ENCODE measurements at places on chromosomes 1 and 21.
A peak's percentile ranks its signal among the peaks of the same experiment; 100 is the strongest.

GRCh38 chr1:113943028-113943811 lies 14.1 kb downstream of the HIPK1 start:
- no peak for DNase-seq

DNA sequence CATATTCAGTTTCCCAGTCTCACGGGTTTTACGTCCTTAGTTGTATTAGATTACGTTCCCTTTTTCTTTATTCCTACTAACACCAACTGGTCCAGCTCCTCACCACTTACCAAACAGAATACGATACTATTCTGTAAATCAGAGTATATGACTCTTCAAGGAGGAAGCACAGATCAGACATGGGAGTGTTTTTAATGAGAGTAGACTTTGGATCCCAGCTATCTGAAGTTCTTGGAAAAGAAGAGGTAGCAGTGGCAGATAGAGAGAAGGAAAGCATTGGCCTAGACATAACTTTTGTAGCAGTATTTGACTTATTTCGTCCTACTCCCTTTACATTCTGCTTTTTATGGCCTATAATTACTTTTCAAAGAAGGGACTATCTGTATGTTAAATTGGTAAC lies 24.1 kb upstream of the PLA2G4A start:
- no peak for DNase-seq

DNA sequence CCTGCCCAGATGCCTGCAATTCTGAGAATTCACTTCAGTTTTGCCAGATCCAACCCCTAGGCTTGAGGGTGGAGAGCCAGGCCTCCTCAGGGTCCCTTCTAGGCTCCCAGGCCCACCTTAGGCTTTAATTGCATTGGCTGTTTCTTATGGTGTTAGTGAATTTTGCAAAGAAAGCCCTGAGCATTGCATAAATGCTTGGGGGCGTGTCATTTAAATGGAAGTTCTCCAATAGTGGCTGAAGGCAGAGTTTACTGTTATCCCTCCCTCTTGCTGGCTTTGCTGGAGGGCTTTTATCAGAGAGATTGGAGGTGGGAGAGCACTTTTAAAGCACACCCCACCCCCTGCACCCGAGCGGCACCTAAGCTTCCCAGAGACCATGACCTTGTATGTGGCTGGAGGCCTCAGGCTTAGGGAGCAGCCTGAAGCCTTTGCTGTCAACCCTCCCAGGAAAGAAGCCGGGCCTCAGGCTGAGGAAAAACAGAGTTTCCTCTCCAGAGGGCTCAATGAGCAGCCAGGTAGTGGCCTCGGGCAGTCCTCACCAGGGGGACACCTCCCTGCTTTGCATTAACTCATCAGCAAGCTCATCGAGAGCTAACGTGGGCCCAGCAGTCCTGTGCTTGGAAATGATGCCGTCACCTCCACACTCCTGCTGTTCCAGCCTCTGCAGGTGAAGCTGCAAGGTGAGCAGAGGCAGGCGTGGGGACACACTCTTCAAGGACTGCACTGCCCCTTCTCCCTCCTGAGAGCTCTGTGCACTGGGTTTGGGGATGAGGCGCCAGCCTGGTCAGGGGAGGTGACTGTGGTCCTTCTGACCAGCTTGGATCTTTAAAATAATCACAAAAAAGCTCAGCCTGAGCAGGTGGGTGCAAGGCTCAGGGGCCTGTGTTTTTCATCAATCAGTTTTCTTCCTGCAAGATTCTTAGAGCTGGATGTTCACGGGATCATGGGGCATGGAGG lies 58.0 kb downstream of the STUM start:
- DNase-seq, result no peak

- peak; percentile 61 for DNase-seq
These were observed 163.3 kb downstream of the NRIP1 start for GRCh38 chr21:14901482-14901958.

- no peak for DNase-seq
These were observed 6.9 kb downstream of the ANKRD35 start for GRCh38 chr1:145878724-145879123.

DNA sequence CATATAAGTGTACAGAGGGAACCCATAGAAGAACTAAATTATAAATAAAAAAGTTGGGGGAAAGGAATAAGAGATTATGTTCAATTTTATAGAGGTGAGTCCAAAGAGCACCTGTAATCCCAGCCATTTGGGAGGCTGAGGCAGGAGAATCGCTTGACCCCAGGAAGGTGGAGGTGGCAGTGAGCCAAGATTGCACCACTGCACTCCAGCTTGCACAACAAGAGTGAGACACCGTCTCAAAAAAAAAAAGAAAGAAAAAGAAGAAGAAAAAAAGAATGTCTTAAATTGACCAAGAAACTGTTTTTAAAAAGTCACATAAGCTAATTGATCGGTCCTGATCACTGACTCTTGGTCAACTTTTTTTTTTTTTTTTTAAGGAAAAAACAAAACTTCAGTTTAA lies 19.1 kb upstream of the ATF3 start:
- no peak for DNase-seq

DNA sequence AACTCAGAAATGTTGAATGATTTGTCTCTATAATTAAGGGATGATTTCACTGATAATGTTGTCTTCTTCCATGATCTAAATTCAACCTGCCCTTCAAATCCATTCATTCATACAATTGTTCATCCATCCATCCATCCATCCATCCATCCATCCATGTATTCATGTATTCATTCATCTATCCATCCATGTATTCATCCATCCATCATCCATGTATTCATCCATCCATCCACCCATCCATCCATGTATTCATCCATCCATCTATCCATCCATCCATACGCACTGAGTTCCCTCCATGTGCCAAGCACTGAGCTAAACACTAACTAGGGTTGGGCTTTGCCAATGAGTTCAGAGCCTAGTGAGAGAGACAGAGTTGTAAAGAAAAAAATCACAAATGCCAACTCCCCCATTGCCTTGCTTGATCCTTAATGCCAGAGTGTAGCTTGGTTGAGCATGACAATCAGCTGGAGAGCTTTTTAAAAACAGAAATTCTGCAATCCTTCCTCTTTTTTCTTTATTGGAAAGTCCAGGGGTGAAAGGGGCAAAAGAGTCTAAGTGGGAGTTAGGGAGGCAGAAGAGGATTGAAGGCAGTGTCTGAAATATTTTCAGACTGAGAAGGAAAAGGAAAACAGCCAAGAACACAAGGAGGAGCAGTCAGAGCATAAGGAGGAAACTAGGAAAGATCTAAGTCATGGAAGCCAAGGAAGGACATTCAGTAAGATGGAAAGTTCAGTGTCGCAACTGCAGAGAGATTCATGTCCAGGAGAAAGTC lies 92.4 kb upstream of the ERG start:
- DNase-seq, result no peak
